ENCODE measurements at places on chromosomes 6 and 20.

GRCh38 chr6:51934098-51934497 lies 153.3 kb downstream of the PKHD1 start:
- no peak for DNase-seq

DNA sequence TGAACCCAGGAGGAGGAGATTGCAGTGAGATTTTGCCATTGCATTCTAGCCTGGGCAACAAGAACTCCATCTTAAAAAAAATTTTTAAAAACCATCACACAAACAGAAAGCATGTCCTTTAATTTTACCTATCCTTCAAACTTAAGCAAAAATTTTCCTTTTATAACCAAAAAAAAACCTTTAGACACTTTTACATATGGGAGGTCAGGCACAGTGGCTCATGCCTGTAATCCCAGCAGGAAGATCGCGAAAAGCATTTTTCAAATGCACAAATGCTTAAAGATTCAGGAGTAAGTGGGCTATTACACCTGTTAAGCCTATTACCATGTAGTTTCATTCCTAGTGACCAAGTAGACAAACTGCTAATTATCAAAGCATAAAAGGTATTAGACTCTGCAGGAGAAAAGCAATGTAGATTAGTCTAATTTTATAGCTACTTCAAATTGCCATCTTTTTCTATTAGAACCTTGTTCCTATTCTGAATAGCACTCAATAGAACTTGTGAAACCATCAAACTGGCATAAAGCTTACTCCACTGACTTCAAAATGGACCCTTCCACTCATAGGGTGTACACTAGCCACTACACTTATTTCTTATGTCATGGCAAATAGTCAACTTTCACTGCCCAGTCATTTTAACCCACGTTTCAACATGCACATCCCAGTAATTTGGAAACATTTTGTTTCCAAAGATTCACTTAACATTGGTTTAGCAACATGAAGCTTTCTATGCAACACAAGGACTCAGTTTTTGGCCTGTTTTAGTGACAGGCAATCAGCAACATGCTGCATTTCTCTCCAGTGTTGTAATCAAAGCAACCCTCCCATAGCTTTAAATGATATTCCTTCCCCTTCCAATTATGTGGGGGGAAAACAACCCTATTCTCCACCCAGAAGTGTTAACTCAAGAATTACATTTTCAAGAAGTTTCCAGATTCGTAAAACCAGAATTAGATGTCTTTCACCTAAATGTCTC lies 4.0 kb downstream of the EEF1A1 start:
- DNase-seq = no peak

GRCh38 chr20:58212636-58213035 lies 15.8 kb downstream of the ANKRD60 start:
- DNase-seq = no peak

DNA sequence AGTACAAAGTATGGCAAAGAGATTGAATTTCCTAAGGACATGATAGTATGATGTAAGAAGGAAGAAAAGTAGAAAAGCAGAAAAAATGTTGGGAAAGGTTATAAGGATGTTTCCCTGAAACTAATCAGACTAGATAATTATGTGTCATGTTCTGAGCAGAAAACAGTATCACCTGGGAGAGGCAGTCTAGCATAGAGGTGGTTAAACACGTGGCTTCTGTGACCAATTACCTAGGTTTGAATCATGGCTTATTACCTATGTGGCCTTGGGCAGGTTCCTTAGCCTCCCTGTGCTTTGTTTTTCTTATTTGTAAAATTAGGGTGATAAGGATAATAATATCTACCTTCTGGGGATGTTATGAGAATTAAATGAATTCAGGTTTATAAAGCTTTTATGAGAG lies 38.0 kb downstream of the SCGN start:
- DNase-seq = no peak

- DNase-seq = peak; percentile 62
These were observed 71.4 kb upstream of the TCF21 start for GRCh38 chr6:133817460-133818047.

GRCh38 chr20:37325206-37325605 lies 20.7 kb upstream of the SRC start:
- no peak for DNase-seq

GRCh38 chr6:150891888-150892485 lies 26.5 kb downstream of the MTHFD1L start:
- DNase-seq = peak; percentile 36

GRCh38 chr20:52256454-52256853 lies 64.9 kb upstream of the ZFP64 start:
- no peak for DNase-seq

DNA sequence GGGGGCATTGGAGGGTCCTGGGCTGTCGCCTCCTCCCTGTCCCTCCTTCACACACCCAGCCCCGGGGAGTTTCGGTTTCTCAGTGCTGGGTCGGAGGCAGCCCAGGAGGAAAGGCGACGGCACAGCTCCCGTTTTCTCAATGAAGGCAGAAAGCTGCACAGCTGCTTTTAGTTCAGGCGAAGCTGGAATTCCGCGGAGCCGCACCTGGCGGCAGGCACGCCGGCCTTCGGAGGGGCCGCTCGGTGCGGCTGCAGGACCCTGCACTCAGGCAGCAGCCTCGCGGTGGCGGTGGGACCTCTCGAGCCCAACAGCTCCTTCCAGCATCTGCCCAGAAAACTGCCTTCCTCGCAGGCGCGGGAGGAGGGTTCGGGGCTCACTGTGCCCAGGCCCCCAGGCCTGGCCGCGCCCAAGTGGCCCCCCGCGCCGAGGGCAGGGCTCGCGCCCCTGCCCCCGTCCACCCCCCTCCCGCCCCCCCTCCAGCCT lies 4.6 kb downstream of the FOXQ1 start:
- DNase-seq = no peak

GRCh38 chr20:9143926-9144325 lies 75.0 kb downstream of the PLCB4 start:
- no peak for DNase-seq

DNA sequence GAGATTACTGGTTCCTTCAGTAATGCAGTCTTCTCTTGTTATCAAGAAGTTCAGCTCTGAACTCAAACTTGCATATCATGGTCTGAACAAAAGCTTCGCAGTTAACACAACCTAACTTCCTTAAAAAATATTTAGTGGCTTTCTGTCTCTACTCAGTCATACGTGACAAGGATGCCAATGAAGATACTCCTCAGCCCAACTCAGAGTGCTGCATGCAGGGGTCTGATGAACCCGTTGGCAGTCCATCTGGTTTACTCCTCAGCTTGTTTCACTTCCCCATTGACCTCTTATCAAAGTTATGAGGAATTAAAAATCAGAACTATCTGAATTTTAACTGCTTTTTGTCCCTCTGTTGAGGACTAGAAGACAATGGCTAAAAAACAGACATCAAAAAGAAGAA lies 56.6 kb upstream of the RIN2 start:
- no peak for DNase-seq

DNA sequence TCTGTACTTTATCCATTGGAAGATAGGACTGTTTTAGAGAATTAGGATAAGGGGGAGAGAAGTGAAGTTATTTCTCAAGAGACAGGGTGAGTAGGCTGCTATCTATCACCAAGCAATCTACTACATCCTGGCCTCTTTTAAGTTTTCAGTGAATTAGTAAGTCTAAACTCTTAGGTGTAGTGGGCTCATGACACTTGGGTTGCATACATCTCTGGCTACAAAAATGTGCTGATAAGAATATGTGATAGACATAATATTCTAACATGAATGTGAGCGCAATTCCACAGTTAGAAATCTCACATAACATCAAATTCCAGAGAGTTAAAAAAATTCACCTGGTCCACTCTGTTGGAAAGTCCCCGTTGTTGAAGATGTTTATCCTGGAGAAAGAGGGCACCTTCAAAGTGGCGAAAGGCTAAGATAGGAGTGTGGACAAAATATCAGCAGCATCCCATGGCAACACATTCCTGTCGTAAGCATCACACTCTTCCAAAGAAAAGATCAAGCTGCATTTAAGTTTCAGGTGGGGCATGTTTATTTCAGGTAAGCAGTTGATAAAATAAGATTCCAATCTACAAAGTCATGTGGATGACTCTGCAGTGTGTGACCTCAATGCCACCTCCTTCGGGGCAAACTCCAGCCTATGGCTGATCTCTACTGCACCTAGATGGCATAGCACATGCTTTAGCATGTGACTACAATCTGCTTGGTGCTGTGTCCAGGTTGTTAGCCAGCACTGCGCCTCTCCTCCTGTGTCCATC lies 111.7 kb upstream of the NEDD9 start:
- DNase-seq = no peak

- no peak for DNase-seq
These were observed 17.5 kb upstream of the SDCBP2 start for GRCh38 chr20:1346315-1346969.

DNA sequence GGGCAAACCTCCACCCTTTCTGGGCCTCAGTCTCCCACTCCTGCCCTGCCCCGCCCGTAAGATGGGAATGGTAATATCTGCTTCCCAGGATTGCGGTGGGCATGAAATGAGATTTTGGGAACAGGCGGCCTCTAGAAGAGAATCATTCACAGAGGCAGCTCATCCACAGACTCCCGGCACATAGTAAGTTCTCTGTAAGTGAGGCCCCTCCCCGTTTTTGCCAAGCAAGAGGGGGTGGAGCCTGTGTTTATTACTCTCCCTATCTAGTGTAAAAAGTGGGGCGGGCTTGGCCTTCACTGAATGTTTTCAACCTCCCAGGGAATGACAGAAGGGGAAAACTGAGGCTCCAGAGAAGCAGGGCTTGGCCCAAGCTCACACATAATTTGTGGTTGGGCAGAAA lies 20.0 kb downstream of the SUN5 start:
- no peak for DNase-seq

DNA sequence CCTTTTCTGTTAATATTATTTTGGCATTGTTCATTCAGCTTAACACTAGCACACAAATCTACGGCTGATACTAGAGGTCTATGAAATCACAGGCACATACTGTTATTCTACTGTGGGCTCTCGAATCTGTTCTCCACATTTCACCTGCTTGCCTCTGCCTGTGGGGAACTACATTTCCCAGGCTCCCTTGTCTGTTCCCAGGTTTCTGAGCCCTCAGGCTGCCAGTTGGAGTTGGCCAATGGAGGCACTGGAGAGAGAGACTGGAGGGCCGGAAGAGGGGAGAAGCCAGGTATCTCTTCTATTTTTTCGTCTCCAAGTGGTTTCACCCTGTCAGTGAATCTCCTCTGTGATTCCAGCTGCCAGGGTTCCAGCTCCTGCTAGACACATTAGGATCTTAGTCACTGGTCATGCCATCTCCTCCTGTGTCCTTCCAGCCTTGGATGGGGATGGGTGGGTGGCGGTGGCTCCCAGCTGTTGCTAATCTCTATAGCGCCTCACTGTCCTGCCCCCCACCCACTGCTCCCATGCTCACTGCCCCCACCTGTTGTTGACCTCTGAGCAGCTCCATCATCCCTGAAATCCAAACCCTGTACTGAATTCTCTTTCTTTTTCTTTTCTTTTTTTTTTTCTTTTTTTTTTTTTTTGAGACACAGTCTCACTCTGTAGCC lies 188.2 kb downstream of the LRFN2 start:
- no peak for DNase-seq

GRCh38 chr6:73233048-73233447 lies 7.8 kb upstream of the KHDC1L start:
- no peak for DNase-seq

- no peak for DNase-seq
These were observed 9.7 kb downstream of the PCMTD2 start for GRCh38 chr20:64265201-64265600.

GRCh38 chr6:137709424-137710236 lies 157.4 kb upstream of the TNFAIP3 start:
- peak; percentile 36 for DNase-seq

DNA sequence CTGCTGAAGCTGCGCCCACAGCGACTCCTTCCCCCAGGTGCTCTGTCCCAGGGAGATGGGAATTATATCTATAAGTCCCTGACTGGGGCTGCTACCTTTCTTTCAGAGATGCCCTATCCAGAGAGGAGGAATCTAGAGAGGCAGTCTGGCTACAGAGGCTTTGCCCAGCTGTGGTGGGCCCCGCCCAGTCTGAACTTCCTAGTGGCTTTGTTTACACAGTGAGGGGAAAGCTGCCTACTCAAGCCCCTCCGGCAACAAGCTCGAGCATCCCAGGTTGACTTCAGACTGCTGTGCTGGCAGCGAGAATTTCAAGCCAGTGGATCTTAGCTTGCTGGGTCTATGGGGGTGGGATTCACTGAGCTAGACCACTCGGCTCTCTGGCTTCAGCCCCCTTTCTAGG lies 152.5 kb upstream of the MAP3K7 start:
- no peak for DNase-seq

- DNase-seq = no peak
These were observed 37.1 kb downstream of the HLA-F start for GRCh38 chr6:29760328-29760727.

DNA sequence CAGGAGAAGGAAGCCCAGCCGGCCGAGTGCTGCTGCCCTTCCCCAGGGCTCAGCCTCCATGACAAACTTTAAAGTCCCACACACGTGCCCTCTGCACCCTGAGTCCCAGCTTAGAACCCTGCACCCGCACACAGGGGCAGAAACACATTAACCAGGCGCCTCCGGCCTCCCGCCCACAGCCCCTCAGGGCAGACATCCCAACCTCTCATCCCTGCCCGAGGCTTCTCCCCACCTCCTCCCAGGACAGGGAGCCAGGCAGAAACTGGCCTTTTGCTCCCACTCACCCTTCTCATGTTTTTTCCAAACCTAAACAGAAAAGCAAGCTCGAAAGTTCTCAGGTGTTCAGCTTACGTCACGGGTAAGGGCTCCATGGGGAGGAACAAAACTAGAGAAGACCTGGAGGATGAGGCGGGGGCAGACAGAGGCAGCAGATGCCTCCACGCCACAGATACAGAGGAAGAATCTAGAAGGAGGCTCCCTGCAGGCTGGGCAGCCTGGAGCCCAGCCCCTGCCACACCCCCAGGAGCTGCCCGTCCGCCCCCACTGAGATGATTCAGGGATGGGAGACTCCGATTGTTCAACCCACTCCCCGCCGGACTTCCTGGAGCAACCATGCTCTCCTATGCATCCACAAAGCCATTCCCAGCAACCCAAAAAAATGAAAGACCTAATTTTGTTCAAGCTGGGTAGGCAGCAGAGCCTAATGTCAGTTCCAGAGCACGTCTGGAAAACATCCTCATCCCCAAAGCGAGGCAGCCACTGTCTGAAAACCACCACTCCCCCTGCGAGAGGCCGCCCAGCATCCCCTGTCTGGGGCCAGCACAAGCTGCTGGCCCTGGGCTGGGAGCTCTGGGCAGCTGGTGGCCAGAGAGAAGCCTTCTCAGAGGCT lies 8.8 kb downstream of the KCNQ2 start:
- no peak for DNase-seq

Measured in stimulated activated naive CD8-positive, alpha-beta T cell treated with anti-CD3 and anti-CD28 coated beads, Interleukin-15, Interleukin-2, amounts not matched to agents 100 U/mL and 50 U/mL, for 24 hours (primary cell).